ENCODE measurements at places on chromosomes 6 and 20.

GRCh38 chr20:15909995-15910394, 663.3 kb downstream of the KIF16B start:
- DNase-seq, result no peak

- peak; percentile 87 for DNase-seq
These were observed 16.2 kb downstream of the TNXB start for GRCh38 chr6:32092760-32093497.

DNA sequence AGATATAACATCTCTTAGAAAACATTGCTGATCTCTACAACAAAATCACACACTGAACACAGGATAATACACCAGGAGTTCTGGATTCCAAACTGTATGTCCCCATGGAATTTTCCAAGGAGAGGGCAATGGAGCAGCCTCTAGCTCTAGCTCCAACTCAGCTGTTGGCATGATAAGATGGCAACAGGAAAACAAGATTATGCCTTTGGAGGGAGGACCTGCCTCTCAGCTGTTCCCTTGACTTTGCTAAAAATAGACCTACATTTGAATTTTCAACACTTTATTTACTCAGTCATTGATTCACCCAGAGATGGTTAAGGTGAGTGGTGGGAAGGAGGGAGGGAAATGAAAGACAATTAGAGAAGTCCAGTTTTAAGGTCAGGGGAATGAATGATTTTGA, 246.7 kb downstream of the ALDH8A1 start:
- no peak for DNase-seq

DNA sequence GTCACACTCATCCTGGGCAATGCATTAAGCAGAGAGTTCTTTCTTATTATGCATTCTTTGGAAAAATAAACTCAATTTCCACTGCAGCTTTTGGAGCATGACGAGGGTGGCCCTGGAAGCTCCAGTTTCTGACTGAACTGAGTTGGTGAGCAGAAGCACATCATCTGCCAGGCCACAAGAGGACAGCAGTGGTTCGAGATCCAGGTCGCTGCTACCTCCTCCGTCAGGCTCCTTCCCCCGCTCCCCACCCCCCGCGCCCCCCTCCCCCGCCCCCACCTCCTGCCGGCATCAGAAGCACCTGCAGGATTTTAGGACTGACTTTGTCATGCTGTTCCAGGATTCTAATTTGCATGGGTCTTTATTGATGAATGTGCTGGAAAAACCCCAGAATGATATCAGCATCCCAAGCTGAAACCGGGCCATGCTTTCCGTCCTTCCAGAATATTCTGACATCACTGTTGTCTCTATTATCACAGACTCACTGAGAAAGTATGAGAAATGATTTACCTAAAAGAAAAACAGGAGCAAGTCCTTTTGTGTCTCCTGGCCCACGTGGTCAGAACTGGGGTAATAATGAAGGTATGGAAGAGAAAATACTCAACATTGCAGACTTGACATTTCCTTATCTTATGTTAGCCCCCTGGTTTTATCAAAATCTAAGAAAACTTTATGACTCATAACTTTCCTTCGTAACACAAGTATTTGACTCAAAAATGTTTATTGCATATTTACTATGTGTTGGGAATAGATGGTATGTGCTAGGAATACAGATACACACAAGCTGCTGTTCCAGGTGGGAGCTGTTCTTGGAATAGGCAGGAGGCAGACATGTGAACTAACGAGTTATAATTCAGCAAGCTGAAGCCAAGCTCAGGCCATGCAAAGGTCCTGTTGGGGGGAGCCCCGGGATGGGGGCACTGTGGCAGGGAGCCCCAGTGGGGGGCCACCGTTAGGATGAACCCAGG, 220.2 kb upstream of the EXOC2 start:
- peak; percentile 81 for DNase-seq

GRCh38 chr20:63128956-63129355, 87.0 kb downstream of the YTHDF1 start:
- no peak for DNase-seq

- no peak for DNase-seq
These were observed 75.0 kb downstream of the NOL4L start for GRCh38 chr20:32510120-32510600.

Measured in adipocyte (in vitro differentiated cells).